ENCODE measurements at places on chromosomes 13 and 19.

DNA sequence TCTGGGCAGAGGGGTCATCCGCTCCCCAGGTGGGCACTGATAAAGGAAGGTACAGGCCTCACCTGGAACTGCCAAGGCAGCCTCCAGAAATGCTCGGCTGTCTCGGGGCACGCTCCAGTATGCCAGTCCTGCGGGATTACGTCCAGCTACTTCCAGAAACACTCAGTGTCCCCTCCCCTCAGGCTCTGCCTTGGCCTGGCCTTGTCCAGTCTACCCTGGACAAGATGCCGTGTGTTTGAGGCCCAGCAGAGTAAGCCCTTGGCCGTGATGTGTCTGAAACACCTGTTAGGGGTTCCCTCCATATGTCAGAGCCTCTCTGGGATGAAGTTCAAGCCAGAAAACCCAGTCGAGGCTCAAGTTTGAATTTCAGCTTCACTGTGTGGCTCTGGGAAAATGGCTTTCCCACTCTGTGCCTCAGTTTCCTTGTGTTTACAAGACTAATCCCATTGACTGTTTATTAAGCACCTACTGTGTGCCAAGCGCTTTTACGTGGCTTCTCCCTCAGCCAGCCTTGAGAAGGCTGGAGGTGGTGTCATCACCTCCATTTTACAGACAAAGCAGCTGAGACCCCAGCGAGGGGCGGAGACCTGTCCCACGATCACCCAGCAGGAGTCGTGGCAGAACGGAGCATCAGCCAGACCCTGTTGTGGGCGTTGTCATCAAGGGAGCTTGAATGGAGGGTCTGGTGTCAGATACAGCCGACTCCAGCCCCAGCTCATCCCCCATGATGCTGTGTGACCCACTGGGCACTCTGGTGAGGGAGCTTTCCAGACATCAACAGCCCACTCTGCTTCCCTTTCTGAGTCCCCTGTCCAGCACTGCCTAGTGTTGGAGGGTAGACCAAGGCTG lies 2.0 kb upstream of the PIK3R2 start:
- no peak for DNase-seq

- DNase-seq = no peak
These were observed 34.6 kb downstream of the NHLRC3 start for GRCh38 chr13:39072842-39073241.

GRCh38 chr13:111122056-111122455 lies 6.9 kb downstream of the ARHGEF7 start:
- DNase-seq = no peak

- no peak for DNase-seq
These were observed 21.7 kb downstream of the PRKCSH start for GRCh38 chr19:11457115-11457514.

DNA sequence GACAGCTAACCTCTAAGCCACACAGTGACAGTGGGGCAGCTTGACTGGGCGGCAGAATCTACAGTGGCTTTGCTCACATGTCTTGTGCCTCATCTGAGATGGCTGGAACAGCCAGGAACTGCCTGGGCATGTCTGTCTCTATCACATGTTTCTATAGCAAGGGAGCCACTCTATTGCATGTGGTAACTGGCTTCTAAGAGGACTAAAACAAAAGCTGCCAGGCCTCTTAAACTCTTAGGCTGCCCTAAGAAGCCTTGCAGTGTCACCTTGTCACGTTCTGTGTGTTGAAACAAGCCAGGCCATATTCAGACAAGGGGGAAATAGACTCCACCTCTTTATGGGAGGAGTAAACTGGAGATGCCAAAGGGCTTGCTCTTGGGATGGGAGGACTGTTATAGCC lies 122.9 kb upstream of the MAB21L1 start:
- DNase-seq = no peak

DNA sequence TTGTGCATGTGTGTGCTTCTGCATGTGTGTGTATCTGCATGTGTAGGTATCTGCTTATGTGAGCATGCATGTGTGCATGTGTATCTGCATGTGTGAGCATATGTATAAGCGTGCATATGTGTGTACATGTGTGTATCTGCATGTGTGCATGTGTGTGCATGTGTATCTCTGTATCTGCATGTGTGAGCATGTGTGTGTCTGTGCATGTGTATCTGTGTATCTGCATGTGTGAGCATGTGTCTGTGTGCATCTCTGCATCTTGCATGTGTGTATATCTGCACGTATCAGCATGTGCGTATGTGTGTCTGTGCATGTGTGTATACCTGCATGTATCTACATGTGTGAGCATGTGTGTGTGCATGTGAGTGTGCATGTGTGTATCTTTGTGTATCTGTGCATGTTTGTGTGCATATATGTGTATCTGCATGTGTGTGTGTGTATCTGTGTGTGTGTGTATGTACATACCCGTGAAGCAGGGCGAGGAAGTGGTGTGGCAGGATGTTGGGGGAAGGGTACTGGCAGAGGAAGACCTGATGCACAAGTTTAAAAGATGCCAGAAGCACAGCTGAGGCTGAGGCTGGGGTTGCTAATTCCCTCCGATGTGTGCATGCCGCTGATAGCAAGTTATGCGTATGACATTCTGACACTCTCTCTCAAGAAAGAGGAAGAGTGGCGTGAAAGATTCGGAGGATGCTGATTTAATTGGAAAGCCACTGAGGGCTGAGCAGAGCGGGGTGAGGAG lies 64.2 kb downstream of the TEX29 start:
- no peak for DNase-seq

GRCh38 chr19:46386996-46387712 lies 26.2 kb downstream of the CCDC8 start:
- no peak for DNase-seq

DNA sequence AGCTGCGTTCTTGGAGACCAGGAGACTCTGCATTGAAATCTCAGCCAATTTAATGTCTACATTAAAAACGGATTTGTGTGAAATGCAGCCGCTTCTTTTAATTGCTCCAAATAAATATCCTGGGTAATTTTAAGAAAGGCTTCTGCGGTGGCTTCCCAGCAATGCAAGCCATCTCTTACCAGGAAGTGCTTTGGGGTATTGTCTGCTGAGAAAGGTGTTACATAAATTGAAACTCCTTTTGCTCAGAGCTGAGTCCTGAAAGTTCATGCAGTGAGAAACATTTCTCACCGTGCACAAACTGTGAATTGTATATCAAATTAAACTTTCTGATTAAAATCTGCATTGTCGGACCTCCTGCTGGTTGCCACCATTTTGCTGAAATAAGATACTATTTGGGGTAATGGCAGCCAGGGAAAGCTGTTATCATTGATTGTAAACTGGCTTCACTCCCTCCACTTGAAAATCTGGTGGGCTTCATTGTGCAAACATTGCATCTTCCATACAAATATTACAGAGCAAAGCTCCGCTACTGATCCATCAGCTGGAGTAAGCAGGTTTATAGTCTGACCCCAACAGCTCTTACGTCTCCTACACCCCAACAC lies 59.5 kb downstream of the ZIC5 start:
- DNase-seq = no peak

GRCh38 chr13:51229731-51230130 lies 7.5 kb downstream of the FAM124A start:
- DNase-seq = no peak

- DNase-seq = no peak
These were observed at the start of gene ERFL for GRCh38 chr19:41928221-41928683. ERFL (minus strand) TSS chr19:41928449; CDS start chr19:41912919, 15,530 bp downstream.

DNA sequence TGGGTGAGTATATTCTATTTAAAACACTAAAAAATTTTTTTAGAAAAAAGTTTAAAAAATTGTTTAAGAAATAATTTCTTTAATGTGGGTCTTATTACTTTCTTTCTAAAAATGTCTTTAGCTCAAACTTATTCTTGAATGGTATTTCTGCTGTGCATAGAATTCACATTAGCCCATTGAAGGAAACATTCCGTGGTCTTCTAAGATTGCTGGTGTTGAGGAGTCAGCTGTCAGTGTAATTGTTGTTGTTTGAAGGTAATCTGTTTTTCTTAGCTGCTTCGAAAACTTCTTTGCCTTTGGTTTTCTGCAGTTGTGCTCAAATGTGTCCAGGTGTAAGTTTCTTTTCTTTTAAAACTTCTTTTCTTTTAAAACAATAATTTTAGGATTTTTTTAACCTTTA lies 85.4 kb upstream of the KLF12 start:
- peak; percentile 79 for DNase-seq

GRCh38 chr13:41520016-41520659 lies 62.8 kb downstream of the RGCC start:
- DNase-seq = peak; percentile 31

DNA sequence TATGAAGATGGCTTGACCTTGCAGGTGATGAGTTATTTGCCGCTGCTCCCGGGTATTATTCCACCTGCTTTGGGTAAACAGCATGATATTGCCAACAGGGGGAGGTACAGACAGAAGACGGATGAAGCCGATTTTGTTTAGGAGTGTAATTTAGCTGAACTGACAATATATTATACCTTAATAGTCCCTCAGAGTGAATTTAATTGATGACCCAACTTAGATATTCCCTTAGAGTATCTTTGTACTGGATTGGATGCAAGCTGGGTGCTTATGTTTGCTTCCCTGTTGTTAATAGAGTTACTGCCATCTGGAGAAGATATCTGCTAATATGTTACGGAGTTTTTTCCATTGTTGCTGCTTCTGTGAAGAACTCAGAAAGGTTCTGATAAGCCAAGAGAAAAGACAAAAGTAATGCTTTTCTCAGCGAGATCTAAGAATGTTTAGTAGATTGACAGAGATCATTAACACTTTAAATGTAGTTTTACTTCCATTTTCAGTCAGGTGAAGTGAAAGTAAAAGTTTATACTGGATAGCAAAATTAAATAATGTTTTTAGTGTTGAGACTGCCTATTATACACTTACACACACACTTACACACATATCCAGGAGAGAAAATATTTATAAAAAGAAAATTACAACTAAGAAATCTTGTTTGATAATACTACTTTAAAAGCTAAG lies 2220.8 kb upstream of the PCDH20 start:
- no peak for DNase-seq

- DNase-seq = no peak
These were observed 97.7 kb upstream of the DOCK9 start for GRCh38 chr13:99075268-99076191.

DNA sequence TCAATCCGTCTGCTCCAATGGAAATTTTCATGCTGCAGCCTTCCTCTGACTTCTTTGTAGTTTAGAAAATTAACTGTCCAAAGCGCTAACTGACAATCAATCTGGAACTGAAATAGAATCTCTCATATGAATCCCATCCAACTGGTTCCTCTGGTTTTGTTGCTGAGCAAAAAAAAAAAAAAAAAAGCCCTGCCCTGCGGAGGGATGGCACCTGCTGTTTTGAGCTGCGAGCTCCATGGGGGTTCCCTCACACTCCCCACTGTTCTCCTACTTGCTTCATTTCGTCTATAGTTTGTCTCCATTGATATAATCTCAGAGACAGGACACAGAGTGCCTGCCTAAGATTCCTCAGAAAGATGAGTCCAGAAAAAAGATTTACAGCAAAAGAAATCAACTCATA lies 33.4 kb downstream of the FAAP24 start:
- DNase-seq = no peak

DNA sequence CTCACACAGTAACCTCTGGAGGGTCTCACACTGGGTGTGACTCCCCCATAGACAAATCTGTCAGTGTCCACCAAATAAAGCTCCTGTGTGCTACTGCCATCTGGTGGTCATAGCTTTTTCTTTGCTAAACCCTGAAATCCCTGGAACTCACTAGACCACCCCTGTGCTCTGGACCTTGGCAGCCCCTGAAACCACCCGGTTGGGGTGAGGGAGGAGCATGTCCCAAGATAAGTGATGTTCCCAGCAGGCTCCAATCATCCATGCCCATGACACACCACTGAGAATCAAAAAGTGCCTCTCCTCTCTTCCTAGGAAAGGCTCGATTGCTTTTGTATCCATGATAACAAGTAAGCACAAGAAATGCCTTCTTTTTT lies 6.5 kb upstream of the HSD17B14 start:
- peak; percentile 52 for DNase-seq

DNA sequence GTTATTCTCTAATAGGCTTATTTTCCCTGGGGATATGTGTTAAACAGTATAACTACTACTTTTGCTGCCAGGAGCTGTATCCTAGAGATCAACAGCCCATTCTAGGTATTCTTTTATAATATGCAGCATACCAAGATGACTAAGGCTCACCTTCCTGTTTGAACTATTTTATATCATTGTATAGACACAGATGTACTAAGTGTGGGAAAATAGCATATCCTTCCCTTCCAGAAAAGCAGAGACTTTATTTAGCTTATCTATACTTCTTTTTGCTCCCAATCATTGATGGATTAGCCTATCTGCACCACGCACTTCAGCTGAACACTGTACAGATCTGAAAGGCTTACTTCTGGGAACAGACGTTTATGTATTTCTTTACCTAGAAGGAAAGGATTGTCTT lies 82.6 kb downstream of the MAB21L1 start:
- DNase-seq = no peak

DNA sequence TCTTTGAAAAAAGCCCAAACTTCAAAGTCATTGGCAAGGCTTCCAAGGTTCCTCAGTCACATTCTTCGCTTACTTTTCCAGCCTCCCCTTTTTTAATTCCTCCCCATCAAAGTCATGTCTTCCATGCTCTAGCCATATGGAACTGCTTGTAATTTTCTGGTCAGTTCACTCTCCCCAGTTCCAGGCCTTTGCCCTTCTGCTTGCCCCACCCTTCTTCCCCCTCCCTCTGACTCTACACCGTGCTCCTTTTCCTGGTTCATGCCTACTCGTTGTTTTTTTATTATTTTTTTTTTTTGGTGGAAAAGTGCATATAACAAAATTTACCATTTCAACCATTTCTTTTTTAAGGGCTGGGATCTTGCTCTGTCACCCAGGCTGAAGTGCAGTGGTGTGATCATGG lies 102.3 kb downstream of the UBL3 start:
- DNase-seq = no peak

GRCh38 chr13:77036279-77036678 lies 9.3 kb upstream of the FBXL3 start:
- no peak for DNase-seq

DNA sequence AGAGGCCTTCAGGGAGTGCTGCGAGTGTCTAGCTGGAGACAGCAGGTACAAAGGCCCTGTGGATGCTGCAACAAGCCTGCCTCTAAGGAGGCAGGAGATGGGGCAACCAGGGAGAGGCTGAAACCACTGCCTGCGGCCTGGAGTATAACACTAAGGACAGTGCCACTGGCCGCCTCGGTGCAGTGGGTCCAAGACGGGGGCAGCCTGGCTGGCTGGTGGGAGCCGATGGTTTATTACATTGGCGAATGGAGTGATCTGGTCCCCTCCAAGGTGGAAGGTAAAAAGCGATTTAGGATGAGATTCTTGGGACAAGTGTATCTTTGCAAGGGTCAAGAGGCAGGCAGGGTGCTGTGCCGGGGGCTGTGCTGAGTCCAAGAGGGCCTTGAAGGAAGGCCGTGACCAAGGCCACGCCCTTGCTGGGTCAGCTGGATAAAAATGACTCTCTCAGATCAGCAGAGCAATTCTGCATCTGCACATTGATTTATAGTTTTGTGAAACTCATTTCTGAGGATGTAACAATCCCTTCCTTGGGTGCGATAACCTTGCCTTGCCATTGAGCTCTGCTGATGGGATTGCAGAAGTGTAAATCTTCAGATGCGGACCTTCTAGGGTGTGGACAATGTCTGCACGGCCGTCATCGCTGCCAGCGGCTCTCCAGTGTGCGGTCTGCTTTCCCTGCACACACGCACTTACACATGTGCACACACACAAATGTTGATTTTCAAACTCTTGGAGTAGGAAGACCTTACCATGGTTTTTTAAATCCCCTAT lies 6.0 kb downstream of the TMEM255B start:
- DNase-seq = no peak

GRCh38 chr13:28707629-28708427 lies 10.9 kb downstream of the SLC46A3 start:
- DNase-seq = peak; percentile 91
